ENCODE measurements at places on chromosomes 12 and 14.

- no peak for DNase-seq
Measured at GRCh38 chr14:80659783-80660182, 281.8 kb downstream of the CEP128 start.

DNA sequence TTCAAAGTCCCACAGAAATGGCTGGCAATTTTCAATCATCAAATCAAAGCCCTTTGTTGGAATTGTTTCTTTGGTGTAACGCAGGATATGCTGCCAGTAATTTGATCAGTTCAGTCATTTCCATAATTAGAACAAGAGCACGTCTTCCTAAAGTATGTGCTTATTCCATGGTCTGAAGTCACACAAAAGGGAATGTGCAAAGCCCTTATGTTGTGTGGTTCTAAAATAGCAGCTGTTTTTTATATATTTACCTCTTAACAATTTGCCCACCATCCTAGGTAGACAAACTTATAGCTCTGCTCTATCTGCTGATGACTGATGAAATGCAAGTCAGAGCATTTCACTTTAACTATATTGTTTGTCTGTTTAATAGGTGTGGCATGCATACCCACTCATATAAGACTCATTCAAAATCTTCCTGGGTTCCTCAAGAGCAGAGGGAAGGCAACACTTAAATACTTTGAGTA lies 176.1 kb upstream of the SLC38A2 start:
- no peak for DNase-seq

GRCh38 chr14:52706286-52706685 lies 714 bp upstream of the PSMC6 start:
- DNase-seq, result no peak

DNA sequence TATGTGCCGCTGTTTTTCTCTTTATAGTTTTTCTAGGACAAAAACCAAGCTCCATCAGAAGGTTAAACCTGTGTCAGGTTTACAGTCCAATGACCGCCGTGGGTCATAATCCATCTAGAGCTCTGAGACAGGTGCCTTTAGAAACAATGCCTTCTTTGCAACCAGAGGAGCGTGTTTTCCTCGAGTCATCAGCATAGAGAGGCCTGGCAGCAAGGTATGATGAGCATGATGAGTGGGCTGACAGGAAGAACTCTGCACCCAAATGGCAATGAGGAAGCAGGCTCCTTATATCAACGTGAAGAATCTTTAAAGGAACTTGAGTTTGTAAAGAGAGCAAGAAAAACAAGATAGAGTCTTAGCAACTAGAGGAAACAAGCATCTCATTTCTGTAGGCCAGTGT lies 60.5 kb upstream of the NUDT4 start:
- no peak for DNase-seq

GRCh38 chr12:18882690-18883089 lies 144.8 kb downstream of the CAPZA3 start:
- no peak for DNase-seq

- no peak for DNase-seq
Measured at GRCh38 chr14:30305346-30305745, 253.6 kb upstream of the G2E3 start.

DNA sequence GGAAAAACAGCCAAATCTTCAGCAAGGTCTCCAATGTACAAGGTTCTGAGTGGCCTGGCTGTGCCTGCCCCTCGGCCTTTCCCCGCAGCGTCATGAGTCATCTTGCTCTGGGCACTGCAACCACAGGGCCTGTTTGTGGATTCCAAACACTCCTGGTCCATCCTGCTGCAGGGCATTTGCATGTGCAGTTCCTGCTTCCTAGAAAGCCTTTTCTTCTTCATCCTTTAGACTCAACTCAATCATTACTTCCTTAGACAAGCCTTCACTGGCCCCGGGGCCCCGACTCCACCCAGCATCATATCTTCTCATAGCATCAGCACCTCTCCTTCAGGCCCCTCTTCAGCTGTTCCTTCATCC lies 101.8 kb upstream of the EGLN3 start:
- DNase-seq, result no peak

DNA sequence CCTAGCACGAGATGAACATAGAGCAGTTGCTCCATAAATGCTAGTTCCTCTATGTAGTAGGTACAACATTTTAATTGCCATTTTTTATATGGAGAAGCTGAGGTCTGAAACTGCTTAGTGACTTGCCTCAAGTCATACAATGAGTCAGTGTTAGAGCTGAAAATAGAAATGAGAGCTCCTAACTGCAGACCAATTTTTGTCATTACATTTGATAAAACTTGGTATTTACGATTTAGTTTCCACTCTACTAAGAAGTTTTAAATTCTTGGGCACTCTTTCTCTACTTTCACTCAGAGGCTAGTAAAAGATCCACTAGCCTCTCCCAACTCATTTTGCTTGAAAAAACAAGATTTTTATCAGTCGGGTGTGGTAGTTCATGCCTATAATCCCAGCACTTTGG lies 8.1 kb upstream of the TMED10 start:
- DNase-seq, result no peak

GRCh38 chr12:49121047-49121696 lies 10.0 kb downstream of the TUBA1B start:
- peak; percentile 52 for DNase-seq

DNA sequence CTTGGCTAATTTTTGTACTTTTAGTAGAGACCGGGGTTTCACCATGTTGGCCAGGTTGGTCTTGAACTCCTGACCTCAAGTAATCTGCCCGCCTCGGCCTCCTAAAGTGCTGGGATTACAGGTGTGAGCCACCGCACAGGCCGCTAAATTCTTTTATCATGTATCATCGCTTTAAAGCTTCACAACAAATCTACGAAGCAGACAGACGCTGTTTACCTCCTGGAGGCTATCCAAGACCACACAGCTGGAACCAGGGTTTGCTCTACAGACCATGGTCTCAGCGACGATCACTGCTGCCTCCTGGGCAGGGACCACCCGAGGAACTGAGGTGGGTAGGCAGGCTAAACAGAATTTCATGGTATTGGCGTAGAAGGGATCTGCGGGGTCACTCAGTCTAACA lies 27.2 kb downstream of the KRT80 start:
- no peak for DNase-seq
